ENCODE measurements at places on chromosomes 5 and 9.

- no peak for DNase-seq
Observed at GRCh38 chr9:96616817-96617438, 2.7 kb downstream of the CDC14B start.

- no peak for DNase-seq
Observed at GRCh38 chr5:1294206-1294834, 548 bp downstream of the TERT start.

DNA sequence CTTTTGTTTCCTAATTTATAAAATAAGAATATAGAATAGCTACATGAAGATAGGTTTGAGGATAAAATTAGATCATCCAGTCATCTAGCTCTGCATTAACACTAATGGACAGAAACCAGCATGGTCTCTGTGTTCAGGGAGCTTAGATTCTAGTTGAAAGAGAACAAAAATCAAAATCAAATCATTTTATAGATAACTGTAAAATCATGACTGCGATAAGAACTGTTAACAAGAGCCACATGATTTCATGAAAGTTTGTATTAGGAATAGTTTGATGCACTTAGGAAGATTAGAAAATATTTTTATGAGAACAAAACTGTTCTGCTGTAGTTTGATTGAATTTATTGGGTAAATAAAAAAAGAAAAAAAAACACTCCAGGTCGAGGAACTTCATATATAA is 1074.7 kb downstream of the MAT2B start:
- no peak for DNase-seq

- no peak for DNase-seq
Observed at GRCh38 chr9:108668938-108669335, 186.8 kb downstream of the ACTL7B start.

GRCh38 chr9:136373300-136374182 is at the start of gene CARD9:
TSS of gene CARD9 (minus strand) at chr9:136373669. CDS start at chr9:136372078, 1,591 bp downstream.
- DNase-seq = no peak

Measured in activated CD4-positive, CD25-positive, alpha-beta regulatory T cell treated with anti-CD3 and anti-CD28 coated beads, Interleukin-2, amount 50 U/mL, for 16 hours (primary cell).